ENCODE measurements at places on chromosomes 11 and 22.

DNA sequence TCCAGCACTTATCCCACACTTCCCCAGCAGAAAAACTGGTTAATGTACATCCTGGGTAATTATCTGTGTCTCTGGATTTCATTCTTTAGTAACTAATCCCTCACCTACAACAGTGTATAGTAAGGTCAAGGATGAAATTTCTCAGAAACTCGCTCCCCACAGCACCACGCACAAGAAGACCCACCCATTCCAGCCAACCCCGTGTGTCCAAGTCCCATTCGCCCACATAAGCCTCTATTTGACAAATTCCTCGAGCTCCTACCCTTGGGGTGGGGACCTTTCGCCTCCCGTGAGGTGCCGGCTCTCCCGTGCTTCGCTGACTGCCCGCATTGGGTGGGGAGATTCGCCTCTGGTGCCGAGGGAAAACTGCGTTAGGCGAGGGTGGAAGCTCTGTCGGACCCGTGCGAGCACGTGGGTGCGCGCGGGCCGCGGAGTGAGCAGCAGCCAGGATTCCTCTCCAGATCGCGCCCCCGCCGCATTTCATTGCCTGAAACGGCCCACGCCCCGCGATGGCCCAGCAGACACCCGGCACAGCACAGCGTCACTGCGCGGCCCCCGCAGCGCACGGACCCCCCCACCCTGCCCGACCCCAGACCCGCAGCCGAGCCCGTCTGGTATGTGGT is 866 bp downstream of the EXPH5 start:
- no peak for DNase-seq

GRCh38 chr11:848380-848931 is 5.8 kb downstream of the TSPAN4 start:
- DNase-seq: peak; percentile 69

DNA sequence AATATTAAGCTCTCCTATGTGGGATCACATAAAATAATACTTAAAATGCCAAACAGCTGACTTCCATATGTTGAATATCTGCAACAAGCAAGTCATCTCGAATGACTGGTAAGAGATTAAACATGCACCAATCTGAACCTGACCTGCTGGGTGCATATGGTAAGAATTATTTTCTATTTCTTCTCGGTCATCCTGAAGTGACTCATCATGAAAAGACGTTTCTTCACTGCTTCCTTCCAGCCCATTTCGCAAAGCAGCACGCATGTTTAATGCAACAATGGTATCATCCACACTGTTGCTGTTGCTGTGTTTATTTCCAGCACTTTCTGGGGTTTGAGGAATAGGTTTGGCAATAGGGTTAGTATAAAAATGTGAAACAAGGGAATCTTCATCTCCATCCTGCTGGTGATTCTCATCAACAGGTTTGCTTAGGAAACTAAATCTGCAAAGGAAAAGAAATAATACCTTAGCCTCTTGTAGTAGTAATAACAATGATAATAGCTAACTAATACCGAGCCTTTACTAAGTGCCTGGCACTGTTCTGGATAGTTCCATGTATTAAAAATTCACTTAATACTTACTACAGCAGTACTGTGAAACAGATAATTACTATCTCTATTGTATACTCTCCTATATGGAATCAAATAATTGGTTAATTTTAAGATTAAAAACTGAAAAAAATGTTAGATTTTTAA is 52.0 kb upstream of the CHRNA10 start:
- no peak for DNase-seq

DNA sequence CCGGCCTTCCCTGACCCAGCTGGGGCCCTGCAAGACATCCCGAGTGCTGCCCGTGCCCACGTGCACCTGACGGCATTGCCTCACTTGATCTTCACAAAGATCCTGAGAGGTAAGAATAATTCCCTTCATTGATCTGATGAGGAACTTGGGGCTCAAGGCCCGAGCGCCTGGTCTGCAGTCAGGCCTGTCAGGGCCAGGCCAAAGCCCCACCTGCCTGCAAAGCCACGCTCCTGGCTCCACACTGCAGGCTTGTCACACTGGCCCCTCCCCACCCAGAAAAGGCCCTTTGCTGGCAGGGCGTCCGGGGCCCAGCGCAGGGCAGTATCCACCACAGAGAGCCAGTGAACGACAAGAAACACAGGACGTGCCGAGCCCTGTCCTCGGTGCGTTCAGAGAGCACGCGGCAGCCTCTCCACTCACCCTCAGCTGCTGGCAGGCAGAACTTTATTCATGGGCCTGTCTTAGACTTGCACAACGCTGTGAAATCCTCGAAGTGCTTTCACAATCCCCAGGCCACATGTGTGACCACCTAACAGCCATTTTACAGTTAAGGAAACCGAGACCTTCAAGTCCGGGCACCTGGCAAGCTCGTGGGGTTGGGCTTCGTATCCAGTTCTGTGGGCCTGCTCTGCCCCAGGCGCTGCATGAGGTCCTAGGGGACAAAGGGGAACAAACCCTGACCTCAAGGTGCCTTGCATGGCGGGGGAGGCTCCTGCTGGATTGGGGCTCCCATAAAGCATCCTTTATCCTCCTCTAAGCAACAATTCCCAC is 14.8 kb downstream of the KIAA0930 start:
- no peak for DNase-seq

- no peak for DNase-seq
Observed at GRCh38 chr22:49617866-49618676, 209.6 kb downstream of the BRD1 start.

DNA sequence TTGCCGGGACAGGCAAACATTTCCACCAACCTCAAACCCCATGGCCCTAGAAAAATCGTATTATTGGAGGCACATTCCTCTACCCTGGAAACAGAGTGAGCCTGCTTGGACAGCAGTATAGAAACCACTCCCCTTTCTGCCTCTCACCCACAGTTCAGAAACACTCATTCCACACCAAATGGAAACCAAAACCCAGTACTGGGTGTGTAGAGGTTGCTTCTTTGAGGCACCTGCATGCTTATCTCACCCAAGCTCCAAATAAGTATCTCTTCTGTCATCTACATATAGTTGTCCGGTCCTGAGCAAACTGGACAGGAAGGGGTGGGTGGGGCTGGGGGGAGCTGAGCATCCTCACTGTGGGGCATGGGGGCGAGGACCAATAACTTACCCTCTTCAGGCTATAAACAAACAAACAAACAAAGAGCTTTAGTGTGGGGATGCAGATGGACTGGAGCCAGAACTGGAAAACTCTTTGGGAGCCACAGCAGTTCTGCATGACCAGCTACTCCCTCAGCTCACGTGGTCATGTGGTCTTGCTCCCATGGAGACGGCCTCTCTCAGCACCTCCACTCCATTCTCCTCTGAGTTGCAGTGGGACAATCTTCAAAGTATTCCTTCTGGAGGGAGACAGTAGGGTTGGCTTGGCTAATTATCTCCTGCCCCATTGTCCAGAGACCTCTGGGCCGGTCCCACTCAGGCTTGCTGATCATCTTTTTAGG is 1.0 kb upstream of the PLAAT2 start:
- peak; percentile 85 for DNase-seq

GRCh38 chr11:41872426-41872825 is 413.0 kb upstream of the LRRC4C start:
- peak; percentile 4 for DNase-seq

- DNase-seq: no peak
Observed at GRCh38 chr22:24526191-24526590, 28.7 kb downstream of the GUCD1 start.

GRCh38 chr11:130523609-130524008 is 75.2 kb downstream of the ADAMTS15 start:
- no peak for DNase-seq
